ENCODE measurements at places on chromosomes 6 and 20. TPM values are rescaled to one million over a fixed set of nuclear protein-coding genes. Genes with fewer than 3 reads are reported as not detected.

The PNLDC1 gene
- 1.1 TPM for total RNA-seq

The ID4 gene
- total RNA-seq, result not detected

The MEI4 gene
- total RNA-seq, result not detected

The SLC2A4RG gene
- total RNA-seq, result 21.0 TPM

The SMIM29 gene
- total RNA-seq, result 15.9 TPM

The SLC2A10 gene
- total RNA-seq, result 0.64 TPM

The SNX21 gene
- total RNA-seq, result 2.2 TPM

The MAFB gene
- 0.64 TPM for total RNA-seq

The TRERF1 gene
- total RNA-seq, result 33.2 TPM

The IL17F gene
- total RNA-seq, result 56.3 TPM

The LY6G6C gene
- not detected for total RNA-seq

The NFATC2 gene
- total RNA-seq, result 83.3 TPM

The SYCP2 gene
- 1.4 TPM for total RNA-seq

The DPM1 gene
- total RNA-seq, result 42.0 TPM

The HSPA12B gene
- not detected for total RNA-seq

The SLC22A7 gene
- not detected for total RNA-seq

The DDO gene
- not detected for total RNA-seq

The LRRN4 gene
- total RNA-seq, result not detected

The CENPB gene
- 75.4 TPM for total RNA-seq

The SLC35D3 gene
- not detected for total RNA-seq

The GCNT2 gene
- 6.9 TPM for total RNA-seq

The TRIM31 gene
- total RNA-seq, result not detected

The CFB gene
- 0.33 TPM for total RNA-seq

The MYH7B gene
- total RNA-seq, result not detected

The GRM4 gene
- total RNA-seq, result not detected

The LINC00237 gene
- total RNA-seq, result not detected

The ZMYND8 gene
- 65.7 TPM for total RNA-seq

The C6orf118 gene
- total RNA-seq, result not detected

Data from natural killer cell treated with Interleukin-12 subunit alpha and Interleukin-12 subunit beta and Interleukin-15 and Interleukin-18, amount 100 ng/mL, for 72 hours (primary cell).